Activated T-cell treated with anti-CD3 and anti-CD28 coated beads, Interleukin-2, amount 50 U/mL, for 72 hours (primary cell): ENCODE measurements at places on chromosomes 2 and 18.

- DNase-seq = no peak
Measured at GRCh38 chr2:70906439-70907005, 29.2 kb upstream of the ATP6V1B1 start.

DNA sequence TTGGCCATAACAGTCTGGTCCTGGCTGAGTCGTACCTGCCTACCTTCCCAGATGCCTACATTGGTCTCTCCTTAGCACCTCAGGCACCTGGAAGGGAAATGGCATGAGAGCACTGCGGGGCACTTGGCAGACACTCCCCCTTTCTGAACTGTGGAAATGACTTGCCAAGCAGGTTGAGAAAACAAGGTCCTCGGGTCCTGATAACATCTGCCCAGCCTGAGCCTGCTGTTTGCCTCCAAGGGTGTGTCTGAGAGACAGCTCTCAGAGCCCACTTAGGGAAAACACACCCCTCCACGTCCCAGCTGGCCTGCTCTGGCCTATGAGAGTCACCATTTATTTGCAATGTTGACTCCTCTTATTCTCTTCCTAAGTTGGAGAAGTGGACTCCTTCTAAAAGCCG, 10.5 kb downstream of the FAM110C start:
- DNase-seq = no peak

GRCh38 chr2:70702711-70703395, 65.1 kb downstream of the ADD2 start:
- no peak for DNase-seq

DNA sequence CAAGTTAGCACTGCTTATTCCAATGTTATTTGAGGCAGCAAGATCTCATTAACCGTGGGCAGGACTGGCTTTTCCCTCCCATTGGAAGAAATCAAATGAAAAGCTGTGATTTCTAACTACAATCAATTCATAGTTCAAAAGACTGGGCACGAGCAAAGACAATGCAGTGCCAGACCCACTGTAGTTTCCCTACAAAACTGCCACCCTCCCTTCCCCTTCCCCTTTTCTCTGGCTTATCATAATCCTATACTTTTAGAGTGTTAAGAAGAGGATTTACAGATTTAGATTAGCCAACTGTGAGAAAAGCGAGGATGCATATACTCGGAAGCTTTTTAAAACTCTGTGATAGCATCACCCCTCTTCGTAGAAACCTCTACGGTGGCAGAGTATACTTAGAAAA, 260.4 kb downstream of the STK39 start:
- DNase-seq = no peak

GRCh38 chr2:70656421-70657010, 102.9 kb upstream of the TGFA start:
- no peak for DNase-seq

DNA sequence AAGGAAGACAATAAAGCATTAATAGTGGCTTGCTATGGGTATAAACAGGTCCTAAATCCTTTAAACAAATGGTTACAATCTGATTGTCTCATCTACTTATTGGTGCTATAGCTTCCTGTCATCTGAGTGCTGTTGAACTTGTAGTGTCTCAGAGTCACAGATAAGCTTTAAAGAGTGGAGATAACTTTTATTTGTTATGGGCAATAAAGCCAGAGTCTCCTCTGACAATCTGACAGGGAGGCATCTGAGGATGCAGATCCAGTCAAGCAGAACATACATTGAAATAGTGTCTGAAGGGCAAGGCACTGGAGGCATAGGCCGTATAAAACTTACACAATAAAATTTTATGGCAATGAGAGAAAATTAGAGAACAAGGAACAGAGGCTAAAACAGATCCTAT, 1132.4 kb upstream of the CDH2 start:
- DNase-seq = no peak

GRCh38 chr2:43521568-43521967, 74.3 kb downstream of the THADA start:
- no peak for DNase-seq

DNA sequence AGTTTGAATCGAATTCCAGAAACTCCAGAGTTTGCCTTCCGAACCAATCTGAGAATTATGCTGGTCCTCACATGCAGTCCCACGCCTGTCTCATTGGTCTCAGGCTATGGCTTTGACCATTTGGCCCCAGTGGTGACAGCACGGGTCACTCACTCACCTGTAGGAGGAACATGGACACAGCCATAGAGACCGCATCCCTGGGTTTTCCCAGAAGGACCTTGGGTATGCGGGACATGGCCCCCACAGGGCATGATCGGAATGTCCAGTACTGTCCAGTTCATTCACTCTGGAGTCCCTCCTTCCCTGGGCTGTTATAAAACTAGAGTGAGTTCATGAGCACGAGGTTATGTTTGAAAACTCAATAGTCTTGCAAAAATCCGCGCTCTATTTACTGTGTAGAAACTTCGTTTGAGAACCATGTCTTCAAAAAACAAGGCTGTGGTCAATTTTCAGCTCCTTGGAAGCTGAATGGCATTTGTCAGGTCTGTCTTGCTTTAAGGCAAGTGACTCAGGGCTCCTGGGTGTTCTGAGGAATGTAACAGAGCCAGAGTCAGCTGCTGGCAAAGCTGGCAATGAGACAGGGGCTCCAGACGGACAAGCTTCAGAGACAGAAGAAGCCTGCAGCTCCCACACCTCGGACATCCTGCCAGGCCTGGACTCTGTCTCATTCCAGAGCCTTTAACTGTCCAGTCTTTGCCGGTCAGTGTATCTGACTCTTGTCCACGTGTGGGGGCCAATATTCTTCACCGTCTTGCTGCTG, 86.7 kb upstream of the TMEM18 start:
- DNase-seq = no peak

GRCh38 chr2:175461839-175462238, 280.3 kb upstream of the ATP5MC3 start:
- no peak for DNase-seq
